Hepatic stellate cell (primary cell): ENCODE measurements at places on chromosomes 3 and 15.
A peak's percentile ranks its signal among the peaks of the same experiment; 100 is the strongest.

DNA sequence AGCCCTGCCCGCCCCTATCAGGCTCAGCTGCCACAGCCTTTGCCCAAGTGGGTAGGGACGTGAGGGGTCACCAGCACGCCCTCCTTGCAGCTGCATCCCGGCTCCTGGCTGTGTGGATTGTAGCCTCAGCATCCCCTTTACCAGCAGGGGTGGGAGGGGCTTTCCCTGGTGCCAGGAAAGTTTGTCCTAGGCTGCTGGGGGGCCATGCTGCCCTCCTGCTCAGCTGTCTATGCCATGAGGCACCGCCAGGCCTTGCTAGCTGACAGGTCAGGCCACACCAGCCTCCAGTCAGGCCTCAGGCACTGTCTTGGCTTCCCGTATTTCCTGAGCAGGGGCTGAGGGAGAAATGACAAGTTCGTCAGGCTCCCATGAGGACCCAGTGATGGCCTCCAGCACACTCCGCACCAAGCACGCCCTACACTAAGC is 32.3 kb downstream of the TKT start:
- no peak for DNase-seq

DNA sequence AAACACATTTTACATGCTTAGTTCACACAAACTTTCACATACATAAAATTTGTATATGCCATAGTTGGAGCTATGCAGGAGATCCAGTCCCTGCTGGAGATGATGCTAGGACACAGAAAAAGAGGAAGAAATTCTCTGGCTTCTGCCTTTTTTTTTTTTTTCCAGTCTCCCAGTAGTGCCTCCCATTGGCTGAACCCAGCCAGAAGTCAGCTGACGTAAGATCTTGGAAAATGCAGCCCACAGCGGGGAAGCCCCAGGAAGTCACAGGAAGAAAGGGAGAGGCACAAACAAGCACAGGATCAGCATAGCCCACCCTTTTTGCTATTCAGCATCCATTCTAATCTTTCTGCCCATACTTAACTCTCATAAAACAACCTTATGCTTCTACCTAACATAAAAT is 38.5 kb downstream of the SCN11A start:
- no peak for DNase-seq

DNA sequence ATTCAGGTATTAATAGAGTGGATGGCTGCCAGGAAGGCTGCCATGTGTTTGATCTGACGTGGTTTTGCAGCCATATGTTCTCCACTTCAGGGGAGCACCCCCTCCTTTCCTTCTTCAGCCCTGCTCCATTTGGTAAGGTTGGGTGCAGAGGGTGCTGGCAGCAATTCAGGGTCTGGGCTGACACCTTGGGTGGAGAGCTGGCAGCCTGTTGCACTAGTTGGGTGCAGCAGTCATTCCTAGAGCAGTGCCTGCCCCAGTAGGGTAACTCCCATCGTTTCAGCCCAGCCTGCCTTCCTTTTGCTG is 1.5 kb downstream of the TYRO3 start:
- DNase-seq: no peak

DNA sequence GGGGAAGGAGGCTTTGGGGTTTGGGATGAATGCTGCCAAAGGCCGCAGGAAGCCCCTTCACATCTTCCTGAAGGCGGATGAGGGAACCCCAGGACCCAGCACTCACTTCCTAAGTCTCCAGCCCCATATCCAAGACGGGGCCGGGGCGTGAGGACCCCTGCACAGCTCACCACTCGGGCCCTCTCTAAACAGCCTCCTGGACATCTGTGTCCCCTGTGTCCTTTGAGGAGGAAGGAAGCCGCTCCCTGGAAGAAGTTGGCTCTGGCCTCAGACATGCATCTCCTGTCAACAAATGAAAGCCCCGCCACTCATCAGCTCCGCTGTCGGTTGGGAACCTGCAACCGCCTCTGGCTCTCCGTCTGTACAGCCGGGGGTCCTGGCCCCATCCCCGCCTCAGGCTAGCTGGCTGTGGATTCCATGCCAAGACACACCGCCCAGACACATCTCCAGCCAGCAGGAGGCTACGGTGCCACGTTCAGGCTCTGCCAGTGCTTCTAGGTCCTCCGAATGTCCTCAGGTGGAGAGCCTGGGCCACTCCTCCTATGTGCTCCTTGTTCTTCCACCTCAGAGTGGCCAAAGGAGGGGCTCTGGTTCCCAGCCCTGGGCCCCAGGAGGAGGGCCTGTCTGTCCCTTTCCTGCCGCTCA is 140.0 kb upstream of the MEF2A start:
- no peak for DNase-seq

DNA sequence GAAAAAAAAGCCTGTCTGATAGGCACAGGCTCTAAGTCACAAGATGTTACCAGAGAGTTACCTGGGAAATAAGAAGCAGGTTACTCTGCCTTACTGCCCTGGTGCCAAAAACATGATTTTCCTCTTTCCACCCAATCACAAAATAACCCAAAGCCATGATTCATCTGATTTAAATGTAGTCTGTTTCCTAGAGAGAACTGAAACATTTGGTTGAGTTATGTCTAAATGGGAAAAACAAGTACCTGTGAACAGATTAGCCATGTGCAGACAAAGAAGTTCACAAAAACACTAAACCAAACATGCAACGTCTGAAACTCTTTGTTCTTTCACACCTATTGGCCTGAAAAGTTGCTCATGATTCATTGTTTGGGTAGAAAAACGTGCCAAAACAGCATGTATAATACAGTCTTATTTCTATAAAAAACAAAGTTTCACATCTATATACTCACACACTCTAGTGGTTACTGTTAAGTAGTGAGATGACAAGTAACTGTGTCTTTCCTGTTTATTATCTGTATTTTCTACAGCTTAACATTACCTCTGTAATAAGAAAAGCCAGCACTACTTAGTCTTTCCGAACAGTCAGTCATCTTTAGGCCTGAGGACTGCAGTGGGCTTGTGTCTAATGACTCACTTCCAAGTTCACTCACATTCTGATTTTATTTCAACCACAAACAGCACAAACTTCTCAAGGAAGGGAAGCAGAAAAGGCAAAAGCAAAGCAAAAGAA is 30.2 kb downstream of the FAM174B start:
- no peak for DNase-seq

DNA sequence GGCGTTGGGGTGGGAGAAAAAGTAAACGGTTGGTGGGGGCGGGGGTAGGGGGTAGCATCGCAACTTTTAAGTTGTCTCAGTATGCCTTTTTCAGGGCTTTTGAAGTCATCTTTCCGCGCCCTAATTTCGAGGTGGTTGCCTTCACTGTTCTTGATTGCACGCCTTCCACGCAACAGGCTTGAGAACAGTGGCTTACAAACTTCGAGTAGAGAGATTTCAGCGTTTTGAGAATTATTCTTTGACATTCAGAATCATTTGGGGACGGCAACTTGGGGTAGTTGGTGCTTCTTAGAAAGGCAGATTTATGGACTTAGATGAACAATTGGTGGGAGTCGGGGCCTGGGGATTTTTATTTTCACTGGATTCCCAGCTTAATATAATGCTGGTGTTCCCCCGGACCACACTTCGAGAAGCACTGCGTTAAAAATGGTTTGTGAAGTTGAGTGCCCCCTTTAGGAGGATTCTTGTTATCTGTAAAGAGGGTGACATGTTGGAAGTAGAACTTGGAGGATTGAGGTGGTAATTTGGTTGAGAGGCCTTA is 880 bp downstream of the PPP4R2 start:
- peak; percentile 55 for DNase-seq

DNA sequence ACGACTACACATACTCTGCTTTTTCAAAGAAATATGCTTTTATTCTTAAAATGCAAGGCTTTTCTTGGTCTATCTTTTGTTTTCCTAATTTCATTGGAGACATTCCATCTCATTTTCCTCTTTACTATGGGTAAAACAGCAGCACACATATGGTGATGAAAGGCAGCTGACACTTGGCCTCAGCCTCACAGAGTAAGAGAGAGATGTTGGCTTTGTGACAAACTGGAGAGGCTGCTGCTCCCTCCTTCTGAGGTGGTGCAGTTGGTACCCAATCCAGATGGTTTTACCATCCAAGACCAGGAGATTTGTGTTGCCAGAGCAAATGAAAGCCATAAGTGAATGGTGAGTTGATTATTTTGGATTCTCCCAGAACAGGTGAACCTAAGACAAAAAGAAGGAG is 13.2 kb upstream of the SLC2A2 start:
- no peak for DNase-seq

DNA sequence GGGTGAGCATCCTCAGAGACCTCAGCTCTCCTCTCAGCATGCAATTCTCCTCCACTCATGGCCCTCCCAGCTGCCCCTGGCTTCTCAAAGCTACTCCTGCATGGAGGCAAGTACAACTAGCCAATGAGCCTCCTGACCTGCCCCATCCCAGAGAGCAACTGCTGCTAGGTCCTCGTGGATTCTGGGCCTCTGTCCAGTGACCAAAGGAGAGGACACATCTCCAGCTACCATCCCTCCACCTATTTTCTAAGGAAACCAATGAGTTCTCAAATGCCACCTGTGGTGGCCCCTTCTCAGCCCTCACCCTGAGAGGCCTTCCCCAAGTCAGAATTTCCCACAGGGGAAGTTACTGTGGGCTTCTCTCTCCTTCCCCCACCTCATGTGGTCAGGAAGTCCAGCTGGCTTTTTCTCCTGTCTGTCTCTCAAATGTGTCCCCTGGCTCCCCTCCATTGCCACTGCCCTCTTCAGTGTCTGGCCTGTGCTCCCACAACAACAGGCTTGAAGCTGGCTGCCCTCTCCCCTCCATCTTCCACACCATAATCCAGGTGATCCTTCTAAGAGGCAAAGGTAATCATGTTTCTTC is 43.0 kb downstream of the LIPC start:
- no peak for DNase-seq

- DNase-seq: no peak
Measured at GRCh38 chr3:124928333-124929202, 6.0 kb downstream of the MUC13 start.

GRCh38 chr3:115469649-115470048 is 153.7 kb upstream of the GAP43 start:
- DNase-seq: no peak

DNA sequence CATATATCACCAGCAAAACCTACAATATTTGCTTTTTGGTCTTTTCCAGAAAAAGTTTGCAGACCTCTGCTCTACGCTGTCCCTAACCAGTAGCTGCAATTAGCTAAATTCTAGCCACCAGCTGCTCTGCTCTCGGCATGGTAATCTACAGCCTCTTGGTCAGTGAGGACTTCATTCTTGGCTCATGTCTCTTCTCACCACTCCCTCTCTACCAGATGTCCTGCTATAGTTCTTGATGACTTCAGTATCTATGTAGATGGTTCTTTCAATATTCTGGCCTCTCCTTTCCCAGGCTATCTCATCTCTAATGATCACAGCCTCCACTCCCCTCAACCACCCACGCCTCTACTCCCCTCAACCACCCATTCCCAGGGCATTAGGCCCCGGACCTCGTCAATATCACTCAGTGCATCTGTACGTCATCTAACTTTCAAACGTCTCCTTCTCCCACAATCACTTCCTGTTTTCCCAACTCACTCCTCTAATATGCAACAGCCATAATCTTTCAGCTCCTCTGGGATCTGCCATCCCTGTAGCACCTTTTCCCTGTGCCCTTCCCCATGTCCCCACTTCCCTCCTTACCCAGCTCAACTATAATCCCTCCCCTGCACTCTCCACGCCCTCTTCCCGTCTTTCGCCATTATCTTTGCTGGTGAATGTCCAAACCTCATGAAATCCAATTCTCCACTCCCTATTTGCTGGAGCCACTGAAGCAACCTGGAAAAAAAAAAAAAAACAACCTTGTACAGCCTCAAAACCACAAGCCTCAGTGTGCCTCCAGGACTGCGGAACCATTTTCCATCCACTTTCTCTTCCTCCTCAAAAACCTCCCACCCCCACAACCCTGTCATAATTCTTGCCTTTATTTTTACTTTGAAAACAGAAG is 429.4 kb upstream of the PROK2 start:
- no peak for DNase-seq

DNA sequence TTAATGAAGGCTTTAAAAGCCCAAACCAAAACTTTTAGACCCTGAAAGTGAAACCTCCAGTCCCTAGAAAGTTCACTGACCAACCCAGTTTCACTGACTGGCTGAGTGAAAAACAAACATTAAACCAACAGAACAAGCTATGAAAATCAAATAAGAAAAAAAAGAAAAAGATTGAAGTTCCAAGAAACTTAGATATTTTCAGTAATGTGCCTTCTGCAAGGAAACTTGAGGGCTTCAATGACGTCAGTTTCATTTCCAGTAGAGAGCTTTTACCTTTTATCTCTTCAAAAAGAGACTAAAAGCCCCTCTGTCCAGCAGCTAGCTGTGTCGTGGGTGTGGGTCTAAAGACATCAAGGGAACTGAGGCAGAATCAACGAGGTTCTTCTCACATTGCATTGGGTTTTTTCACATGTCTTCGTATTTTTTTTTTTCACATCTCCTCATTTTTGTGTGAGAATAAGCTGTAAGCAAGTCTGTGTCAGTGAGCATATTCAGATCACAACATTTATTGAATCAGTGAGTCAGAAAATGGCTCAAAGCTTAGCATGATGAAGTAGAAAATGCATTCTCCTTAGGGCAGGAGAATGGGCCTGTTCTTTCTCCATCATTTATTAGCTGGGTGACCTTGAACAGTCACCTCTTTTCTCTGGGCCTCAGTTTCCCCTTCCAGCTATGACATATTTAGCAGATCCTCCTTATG is 54.8 kb upstream of the BCL6 start:
- no peak for DNase-seq

- DNase-seq: no peak
Measured at GRCh38 chr15:70562906-70563305, 200.5 kb downstream of the UACA start.

GRCh38 chr3:9781551-9781950 is 10.7 kb downstream of the TADA3 start:
- no peak for DNase-seq
